Suppressor macrophage treated with lipopolysaccharide for 1 hour (primary cell): ENCODE measurements at places on chromosomes 7 and 10.

GRCh38 chr10:123863721-123864482, 27.7 kb downstream of the CPXM2 start:
- DNase-seq, result no peak

DNA sequence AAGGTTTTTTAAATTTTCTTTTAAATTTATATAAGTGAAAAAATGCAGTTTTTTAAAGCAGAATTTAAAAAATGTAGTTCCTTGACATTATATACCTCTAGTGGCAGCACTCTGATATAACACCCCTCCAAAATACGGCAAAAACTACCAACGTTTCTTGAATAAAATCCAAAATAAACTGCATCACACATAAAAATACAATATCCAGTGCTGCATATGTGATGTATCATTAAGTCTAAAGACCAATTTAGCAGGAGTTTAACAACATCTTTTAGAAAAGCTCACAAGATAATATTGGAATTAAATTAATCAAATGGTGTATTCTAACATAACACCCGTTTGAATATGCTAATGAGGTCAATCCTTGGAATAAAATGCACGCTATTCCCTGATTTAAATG, 1.4 kb downstream of the TCERG1L start:
- DNase-seq, result no peak

GRCh38 chr10:114726820-114727271, 68.8 kb upstream of the ABLIM1 start:
- DNase-seq, result no peak

DNA sequence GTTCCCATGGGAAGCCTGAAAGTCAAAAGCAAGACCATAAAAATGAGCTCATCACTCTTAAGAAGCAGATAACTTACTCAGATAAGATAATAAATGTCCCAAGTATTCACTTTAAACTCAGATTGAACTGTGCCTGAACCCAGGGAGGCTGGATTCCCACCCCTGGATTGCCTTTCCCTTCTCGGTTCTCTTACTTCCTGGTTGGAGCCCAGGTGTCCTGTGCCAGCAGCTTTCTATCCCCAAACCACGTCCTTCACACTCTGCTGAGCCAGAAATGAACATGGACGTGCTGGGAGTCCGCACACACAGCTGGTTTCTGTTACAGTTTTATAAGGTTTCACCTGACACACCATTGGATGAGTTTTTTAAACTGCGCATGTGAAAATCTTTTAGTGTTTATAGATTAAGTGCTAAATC, 636.2 kb upstream of the IGFBP3 start:
- no peak for DNase-seq

- no peak for DNase-seq
Observed at GRCh38 chr7:84219310-84219709, 24.7 kb upstream of the SEMA3A start.

GRCh38 chr10:19652750-19653149, 163.5 kb upstream of the PLXDC2 start:
- DNase-seq, result no peak
